ENCODE measurements at places on chromosomes 5 and 9.

DNA sequence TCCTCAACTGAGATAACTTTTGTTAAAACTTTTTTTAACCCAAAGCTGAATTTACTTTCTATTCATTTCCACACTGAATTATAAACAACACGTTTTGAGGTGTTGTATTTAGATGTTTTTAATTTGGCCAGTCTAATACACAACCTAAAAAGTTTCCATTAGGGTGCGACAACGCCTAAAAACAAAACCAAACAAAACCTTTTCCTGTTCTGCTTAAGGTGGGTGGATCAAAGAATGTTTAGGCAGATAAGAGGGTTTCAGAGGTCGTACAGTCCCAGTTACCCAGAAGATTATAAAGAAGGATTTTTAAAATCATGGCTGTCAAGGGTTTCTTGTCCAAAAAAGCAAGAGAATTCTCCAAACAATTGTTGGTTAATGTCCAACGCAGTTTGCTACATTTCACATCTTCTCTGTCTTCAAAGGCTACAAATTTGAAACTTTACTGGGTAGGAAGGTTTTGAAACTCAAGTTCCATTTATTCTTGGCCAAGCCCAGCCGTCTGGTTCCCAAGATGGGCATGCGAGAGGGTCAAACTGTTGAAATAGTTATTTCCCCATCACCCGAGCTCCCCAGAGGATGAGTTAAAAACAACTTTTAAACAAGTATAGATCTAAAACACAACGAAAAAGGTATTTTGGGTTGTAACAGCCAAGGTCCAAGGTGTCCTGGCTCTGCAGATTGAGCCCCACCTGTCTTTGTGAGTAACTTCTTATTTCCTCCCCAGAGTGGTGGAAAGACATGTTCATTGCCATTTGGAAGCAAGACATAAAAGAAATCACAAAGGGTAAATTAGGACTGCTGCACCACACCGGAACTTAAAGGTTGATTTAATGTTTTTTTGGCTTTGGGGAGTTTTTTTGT lies 122.8 kb upstream of the MAP3K1 start:
- no peak for DNase-seq

DNA sequence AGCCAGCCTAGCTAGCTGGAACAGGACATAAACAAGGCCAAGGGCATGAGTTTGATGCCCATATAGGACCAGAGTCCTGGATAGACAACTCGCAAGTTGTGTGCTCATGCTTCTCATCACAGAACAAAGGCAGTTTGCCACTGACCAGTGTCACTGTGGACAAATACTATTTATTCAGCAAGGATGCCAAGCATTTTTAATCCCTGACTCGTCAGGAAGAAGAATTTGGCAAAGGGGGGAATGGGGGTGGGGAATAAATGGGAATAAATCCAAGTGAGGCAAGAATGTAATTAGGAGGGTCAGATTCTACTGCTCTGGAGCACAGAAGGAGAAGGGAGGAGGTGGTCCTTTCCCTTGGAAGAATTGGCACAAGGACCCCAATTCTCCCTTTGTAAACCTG lies 46.8 kb upstream of the ANKRD55 start:
- DNase-seq = peak; percentile 39

- no peak for DNase-seq
Observed at GRCh38 chr5:881551-881935, 11.1 kb downstream of the BRD9 start.

- no peak for DNase-seq
Observed at GRCh38 chr9:37562826-37563225, 13.4 kb downstream of the FBXO10 start.

- DNase-seq = no peak
Observed at GRCh38 chr9:35681341-35682002, 7.7 kb downstream of the CA9 start.

DNA sequence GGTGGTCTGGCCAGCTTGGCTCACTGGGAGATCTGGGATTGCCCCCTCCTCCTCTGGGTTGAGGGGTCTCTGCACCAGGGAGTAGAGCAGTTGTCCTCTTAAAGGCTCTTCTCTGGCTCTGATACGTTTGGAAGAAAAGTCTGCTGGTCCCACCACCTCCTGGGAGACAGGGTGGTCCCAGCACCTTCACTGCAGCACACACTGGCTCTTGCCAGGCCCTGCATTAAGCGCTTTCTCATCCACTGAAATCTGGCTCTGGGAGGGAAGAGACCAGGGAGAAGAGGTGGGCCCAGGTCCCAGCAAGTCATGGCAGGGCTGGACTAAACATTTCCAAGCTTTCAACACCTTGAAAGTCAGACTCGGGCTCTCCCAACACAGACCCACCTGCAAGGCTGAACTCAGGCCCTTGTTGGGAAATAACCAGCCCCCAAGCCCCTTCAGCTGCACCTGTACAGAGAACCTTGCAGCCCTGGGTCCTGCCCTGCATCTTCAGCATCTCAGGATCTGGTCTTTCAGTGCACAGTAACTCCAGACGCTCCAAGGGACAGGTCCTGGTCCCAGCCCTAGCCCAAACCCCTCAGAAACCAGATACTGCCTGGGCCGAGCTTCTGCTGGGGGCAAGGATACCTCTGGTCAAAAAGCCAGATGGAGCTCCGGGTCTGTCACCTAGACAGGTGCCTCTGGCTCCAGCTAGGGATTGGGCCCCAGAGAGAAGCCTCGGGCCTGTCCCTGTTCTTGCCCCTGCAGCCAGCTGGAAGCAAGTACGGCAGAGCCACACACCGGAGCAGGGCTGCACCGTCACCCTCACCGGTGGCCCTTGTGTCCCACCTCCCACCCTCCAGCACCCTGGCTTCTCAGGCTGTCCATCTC lies 134.5 kb downstream of the DAB2IP start:
- DNase-seq = no peak

DNA sequence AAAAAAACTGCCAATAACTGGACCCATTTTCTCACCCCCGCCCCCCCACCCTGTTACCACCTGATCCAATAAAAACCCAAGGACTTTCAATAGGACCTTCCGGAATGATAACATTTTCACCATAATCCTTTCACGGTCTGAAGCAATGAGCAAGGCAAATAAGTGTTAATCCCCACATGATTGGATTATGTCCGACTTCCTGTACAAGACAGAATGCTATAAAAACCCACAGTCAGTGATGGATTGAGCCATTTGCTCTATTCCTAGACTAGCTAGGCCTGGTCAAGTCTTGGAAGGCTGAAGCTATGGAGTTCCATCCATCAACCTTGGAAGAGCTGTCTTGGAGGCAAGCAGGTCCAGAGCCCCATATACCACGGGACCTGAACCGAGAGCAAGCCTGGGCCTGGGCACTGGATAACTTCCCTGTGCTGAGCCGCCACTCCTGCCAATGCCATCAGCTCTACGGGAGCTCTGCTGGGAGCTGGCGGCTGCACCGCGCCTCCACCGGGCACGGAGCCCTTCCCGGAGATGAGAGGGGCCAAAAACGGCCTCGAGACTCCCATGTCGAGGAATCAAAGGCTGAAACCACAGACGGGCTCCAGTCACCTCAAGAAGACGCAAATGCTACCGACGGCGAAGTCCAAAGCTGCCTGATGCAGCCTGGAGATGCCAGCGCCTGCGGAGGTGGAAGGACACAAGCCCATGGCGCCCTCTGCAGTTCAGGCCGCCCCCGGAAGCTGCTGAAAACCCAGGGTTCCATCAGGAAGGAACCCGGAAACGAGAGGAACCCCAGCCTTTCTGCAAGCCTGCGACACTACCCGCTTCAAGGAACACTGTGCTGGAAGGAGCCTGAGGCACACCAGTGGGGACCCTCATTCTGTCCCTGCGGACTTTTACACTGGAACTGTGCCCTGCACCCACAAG lies 69.2 kb downstream of the ANXA2R start:
- no peak for DNase-seq

- peak; percentile 33 for DNase-seq
Observed at GRCh38 chr5:109907731-109908130, 218.0 kb downstream of the MAN2A1 start.

DNA sequence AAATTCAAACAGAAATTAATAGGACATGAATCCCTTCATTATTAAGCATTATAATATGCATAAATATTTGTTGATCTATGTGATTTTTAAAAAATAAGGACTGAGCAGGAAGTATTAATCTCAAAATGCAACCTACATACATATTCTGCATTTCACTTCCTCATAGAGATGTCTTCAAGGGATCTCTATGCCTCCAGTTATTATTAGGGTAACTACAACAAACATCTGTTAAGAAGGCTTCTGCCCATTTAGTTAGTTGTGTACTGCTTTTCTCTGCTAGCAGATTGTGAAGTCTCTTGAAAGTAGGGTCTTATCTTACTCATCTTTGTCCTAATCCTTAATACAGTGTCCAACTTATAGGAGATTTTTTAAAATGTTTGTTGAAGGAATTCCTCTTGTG lies 414.1 kb downstream of the ACTL7B start:
- DNase-seq = no peak

DNA sequence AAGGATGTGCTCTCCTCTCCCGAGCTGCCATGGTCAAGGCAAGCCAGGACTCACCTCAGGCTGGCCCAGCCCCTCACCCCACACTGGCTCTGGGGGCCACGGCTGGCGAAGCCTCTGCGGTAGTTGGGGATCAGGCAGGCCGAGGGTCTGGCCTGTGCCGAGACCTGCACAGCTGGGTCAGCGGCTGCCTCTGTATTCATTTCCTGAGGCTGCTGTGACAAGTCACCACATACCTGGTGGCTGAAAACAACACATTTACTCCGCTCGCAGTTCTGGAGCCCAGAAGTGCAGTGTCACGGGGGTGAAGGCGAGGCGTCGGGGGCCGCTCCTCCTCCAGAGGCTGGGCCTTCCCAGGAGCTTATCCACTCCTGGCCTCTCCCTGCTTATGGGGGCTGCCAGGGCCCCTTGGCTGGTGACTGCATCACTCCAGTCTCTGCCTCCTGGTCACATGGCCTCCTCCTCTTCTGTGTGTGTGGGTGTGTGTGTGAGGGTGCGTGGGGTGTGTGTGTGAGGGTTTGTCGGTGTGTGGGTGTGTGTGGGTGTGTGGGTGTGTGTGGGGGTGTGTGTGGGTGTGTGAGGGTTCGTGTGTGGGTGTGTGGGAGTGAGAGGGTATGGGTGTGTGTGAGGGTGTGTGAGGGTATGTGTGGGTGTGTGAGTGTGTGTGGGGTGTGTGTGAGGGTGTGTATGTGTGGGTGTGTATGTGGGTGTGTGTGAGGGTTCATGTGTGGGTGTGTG lies 3.2 kb upstream of the SCGB3A1 start:
- DNase-seq = no peak

DNA sequence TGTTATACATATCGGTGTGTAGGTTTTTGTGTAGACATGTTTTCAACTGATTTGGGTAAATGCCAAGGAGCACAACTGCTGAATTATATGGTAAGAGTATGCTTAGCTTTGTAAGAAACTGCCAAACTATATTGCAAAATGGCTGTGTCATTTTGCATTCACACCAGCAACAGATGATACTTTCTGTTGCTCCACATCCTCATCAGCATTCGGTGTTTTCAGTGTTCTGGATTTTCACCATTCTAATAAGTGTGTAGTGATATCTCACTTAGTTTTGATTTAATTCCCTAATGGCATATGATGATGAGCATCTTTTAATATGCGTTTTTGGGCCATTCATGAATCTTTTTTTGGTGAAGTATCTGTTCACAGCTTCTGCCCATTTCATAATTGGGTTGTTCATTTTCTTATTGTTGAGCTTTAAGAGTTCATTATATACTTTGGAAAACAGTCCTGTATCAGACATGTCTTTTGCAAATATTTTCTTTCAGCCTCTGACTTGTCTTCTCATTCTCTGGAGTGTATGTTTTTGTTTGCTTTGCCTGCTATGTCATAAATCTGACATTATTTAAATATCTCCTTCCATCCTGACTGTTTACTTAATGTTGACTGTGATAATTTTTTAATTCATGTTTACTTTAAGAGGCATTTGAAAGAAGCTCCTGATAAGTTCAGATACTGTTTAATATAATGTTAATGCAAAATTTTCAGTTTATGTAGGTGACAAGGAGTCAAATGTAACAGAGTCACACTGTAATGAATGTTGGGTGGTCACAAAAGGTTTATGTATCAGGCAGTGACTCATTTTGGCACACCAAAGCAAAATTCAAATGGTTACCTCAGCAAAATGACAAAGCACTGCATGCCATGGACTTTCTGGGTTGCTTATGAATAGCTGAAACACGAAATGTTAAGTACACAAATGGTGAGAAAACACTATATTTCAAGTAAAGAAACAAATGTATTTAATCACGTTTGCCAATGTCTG lies 181.1 kb upstream of the DAB2 start:
- DNase-seq = peak; percentile 50

GRCh38 chr5:81631124-81631523 lies 119.8 kb downstream of the SSBP2 start:
- DNase-seq = no peak

DNA sequence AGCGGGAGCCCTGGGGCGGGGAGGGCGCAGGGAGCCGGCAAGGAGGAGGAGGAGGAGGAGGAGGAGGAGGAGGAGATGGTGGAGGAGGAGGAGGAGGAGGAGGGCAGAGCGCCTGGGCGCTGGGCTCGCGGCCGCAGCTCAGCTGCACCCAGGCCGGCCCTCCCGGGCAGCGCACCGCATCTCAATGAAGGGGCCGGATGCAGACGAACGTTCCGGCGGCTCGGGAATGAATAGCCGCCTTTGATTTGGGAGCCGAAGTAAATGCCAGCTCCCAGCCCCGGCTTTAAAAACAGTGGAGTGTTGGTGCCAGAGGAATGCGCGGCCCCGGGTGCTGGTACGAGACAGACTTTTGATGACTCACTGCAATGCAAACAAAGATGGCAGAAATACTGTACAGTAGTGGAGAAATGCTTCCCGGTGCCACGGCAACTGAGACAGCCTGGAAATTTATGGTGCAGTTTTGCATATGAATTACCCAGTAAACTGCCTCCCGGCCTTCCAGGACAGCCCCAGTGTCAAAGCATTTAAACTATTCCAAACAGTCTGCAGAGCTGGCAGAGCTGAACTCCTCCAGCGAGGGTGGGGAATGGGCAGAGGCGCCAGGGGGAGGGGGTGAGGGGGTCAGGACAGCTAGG lies 43.1 kb downstream of the NACC2 start:
- peak; percentile 97 for DNase-seq

GRCh38 chr5:170745481-170746071 lies 37.9 kb upstream of the GABRP start:
- DNase-seq = peak; percentile 17

DNA sequence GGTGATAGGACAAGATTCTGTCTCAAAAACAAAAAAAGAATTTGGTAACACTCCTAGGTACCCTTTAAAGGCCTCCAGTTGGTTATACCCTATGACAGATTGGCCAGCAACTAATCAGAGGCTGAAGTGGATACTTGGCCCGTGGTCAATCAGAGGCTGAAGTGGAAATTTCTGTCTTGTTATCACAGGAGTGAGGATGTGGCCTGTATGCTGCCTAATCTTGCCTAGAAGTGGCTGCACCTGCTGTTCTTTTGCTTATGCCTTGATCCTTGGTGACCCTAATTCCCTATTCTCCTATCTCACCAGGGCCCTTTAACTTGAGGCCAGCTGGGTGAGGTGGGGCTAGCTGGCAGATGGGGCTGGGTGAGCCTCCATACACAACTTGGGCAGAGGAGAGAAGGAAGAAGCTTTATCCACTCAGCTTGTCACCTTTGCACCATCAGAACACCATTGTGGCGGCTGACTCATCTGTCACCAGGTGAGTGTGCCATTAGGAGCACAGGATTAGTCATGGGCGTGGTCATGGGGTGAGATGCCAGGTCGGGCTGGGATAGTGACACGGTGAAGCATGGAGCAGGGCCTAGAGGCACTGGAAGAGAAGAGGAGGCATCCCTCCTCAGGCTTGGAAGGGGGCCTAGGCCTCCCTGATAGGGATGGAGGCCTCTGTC lies 41.5 kb downstream of the SAR1B start:
- DNase-seq = peak; percentile 66

- no peak for DNase-seq
Observed at GRCh38 chr5:114471529-114471928, 109.7 kb downstream of the KCNN2 start.

GRCh38 chr9:123387686-123388085 lies 31.7 kb downstream of the CRB2 start:
- DNase-seq = no peak

Measured in epithelial cell of esophagus (primary cell).